Endodermal cell (in vitro differentiated cells): ENCODE measurements at places on chromosomes 5 and 9. TPM values are rescaled to one million over a fixed set of nuclear protein-coding genes. Genes with fewer than 3 reads are reported as not detected.
A peak's percentile ranks its signal among the peaks of the same experiment; 100 is the strongest.

DNA sequence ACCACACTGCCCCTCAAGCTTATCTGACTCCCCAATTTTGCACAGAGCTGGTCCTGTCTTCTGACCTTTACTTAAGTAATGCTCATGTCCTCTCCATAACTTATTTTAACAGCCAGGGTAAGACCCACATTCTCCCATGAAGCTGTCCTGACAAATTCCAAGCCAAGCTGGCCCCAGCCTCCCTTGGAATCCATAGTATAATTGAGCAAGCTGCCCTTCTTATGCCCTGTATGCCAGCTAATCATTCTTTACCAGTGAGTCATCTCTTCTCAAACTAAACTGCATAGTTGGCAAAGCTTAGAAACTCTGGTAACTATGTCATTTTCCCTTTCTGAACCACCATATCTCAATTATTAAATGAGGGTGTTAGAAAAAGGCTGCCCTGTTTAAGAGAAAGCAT lies 92.4 kb downstream of the NFIB start:
- H3K4me3 ChIP-seq = no peak overlapping the region
- H3K36me3 ChIP-seq = no peaks in the 10 kb centered on the region
- H3K4me1 ChIP-seq = no peaks in the 10 kb centered on the region
- H3K27me3 ChIP-seq = no peaks in the 10 kb centered on the region

GRCh38 chr5:78899922-78900362 lies 85.2 kb downstream of the ARSB start:
- H3K36me3 ChIP-seq = no peaks in the 10 kb centered on the region
- no peak overlapping the region for H3K27ac ChIP-seq
- peak; percentile 89 for DNase-seq
- H3K27me3 ChIP-seq = no peaks in the 10 kb centered on the region
- H3K4me1 ChIP-seq = no peaks in the 10 kb centered on the region

- H3K27ac ChIP-seq = no peak overlapping the region
- H3K4me1 ChIP-seq = no peaks in the 10 kb centered on the region
- peaks cover 32% of the 10 kb centered on the region for H3K36me3 ChIP-seq
- H3K27me3 ChIP-seq = no peaks in the 10 kb centered on the region
- DNase-seq = no peak
Measured at GRCh38 chr5:16931334-16932110, 4.6 kb downstream of the MYO10 start.

DNA sequence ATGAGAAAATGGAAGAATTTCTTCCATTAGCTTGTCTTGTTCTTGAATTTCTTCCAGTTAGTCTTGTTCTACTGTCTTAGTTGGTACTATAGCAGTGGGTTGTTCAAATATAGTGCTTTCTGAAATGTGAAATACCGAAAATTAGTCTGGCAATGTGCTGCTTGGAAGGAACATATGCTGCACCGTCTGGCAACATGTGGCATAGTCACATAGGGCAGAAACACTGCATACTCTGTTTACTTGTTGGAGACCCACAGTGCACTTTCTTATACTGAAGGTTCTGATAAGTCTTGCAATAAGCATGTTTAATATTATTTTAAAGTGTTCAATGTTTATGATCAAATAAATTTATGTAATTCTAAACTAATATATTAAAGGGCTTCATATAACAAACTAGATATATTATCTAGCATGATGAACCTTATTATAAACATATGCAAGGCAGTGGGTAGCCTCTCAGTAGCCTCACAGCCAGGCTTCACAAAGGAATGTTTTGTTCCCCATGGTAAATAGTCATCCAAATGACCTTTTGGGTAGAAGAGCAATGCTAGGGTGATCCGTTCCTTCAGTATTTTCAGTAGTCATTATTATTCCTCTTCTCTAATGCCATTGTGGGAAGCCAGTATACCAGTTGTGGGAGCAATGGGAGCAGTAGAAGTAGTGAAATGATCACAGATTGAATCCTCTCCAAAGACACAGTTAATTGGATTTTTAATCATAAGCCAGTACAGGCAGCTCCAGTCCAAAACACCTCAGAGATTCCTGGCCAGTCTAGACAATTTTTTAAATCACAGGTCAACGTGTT lies 1106.7 kb downstream of the DTWD2 start:
- H3K4me3 ChIP-seq = no peak overlapping the region
- no peaks in the 10 kb centered on the region for H3K27me3 ChIP-seq
- H3K4me1 ChIP-seq = no peaks in the 10 kb centered on the region
- no peak for DNase-seq
- H3K36me3 ChIP-seq = no peaks in the 10 kb centered on the region

GRCh38 chr9:18668944-18669343 lies 195.0 kb downstream of the ADAMTSL1 start:
- H3K27me3 ChIP-seq = no peaks in the 10 kb centered on the region
- peaks cover 2% of the 10 kb centered on the region for H3K4me1 ChIP-seq
- DNase-seq = peak; percentile 54
- H3K4me3 ChIP-seq = no peak overlapping the region

GRCh38 chr5:108788142-108788541 lies 40.4 kb downstream of the FER start:
- peaks cover 8% of the 10 kb centered on the region for H3K36me3 ChIP-seq
- DNase-seq = no peak
- no peak overlapping the region for H3K27ac ChIP-seq
- no peaks in the 10 kb centered on the region for H3K4me1 ChIP-seq

The GRXCR2 gene
- not detected in 3 replicates for total RNA-seq

The ATOX1 gene
- total RNA-seq = 109 to 129 TPM (median 122 TPM) in 3 replicates

The BAAT gene
- total RNA-seq = not detected in 3 replicates

The C1QTNF2 gene
- not detected in 3 replicates for total RNA-seq
